Renal cortical epithelial cell (primary cell): ENCODE measurements at places on chromosomes 4 and X. TPM values are rescaled to one million over a fixed set of nuclear protein-coding genes. Genes with fewer than 3 reads are reported as not detected.

GRCh38 chr4:176995-177394 lies 52.7 kb downstream of the ZNF718 start:
- no peak for DNase-seq

GRCh38 chrX:46653482-46653881 lies 79.9 kb downstream of the CHST7 start:
- no peak for DNase-seq

GABRE gene
- 0.52 and 11.2 TPM in 2 replicates for total RNA-seq

SYP gene
- total RNA-seq: 0.10 and 0.52 TPM in 2 replicates

- no peak for DNase-seq
Measured at GRCh38 chr4:1459081-1459721, 53.0 kb upstream of the NKX1-1 start.

GRCh38 chr4:17500574-17500973 lies 11.3 kb downstream of the QDPR start:
- DNase-seq: no peak

- no peak for DNase-seq
Measured at GRCh38 chr4:158915683-158916241, 146.9 kb downstream of the FNIP2 start.

- no peak for DNase-seq
Measured at GRCh38 chr4:41256131-41256739, 493 bp upstream of the UCHL1 start.

ARR3 gene
- total RNA-seq: not detected in 2 replicates

DNA sequence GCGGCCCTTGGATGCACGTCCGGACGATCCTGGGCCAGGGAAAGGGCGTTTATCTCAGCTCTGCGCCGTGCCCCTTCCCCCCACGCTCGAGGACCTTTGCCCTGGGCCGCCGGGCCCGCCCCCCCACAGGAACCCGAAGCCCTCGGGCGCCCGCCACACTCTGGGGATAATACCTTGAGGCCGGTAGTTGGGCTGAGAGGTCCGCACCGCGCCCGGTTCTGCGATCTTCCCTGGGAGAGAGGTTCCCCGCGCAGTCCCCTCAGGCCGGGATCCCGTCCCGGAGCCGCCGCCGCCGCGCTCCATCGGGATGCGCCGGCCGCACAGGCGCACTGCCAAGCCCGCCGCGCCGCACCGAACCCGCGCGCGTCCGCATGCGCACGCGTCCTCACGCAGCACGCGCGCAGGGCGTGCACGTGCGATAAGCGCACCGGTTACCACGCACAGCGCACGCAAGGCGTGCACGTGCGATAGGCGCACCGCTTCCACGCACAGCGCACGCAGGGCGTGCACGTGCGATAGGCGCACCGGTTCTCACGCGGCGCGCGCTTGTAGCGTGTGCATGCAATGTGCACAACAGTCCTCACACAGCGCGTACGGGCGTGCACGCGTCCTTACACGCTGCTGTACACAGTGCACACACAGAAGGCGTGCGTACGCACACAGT lies at the start of gene MAP7D2:
TSS of gene MAP7D2 (minus strand) at position 331 of the 664 bp plus-strand sequence. CDS start at position 303, 28 bp downstream.
- no peak for DNase-seq
